Ureter (tissue), 1 donor: ENCODE measurements at places on chromosomes 4 and X. TPM values are rescaled to one million over a fixed set of nuclear protein-coding genes. Genes with fewer than 3 reads are reported as not detected.

FUNDC2 gene
- 78.4 TPM for total RNA-seq

DNA sequence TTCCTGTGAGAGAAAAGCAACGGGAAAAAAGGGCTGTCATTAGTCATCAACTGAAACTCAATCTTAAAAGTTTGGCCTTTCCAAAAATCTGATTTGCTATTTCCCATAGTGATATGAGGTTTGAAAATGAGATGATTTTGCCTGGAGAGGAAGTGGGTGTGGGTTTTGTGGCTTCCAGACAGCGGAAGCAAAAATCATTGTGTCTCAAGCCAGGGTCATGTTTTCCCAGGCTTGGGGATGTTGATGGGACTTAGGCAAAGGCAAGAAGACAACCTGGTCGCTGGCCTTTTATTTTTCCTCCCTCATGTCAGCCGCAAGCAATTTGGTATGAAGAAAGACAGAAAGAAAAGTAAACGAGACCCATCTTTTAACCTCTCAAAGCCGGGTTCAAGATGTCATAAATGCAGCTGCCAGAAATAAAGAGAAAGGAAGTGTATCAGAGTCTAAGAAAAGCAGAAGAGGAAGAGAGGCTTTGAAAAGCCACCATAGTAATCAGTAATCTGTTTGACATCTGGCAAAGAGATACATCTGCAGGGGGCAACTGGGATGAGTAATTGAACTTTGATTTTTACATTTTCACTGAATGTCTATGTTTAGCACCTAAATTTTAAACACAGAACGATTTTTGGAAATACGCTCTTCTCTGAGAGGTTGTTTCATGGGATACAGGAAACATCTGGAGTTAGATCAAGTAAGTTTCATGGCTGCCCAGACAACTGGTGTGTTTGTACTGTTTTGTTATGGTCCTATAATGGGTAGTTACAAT, 521.6 kb upstream of the SLIT2 start:
- DNase-seq, result no peak

DNA sequence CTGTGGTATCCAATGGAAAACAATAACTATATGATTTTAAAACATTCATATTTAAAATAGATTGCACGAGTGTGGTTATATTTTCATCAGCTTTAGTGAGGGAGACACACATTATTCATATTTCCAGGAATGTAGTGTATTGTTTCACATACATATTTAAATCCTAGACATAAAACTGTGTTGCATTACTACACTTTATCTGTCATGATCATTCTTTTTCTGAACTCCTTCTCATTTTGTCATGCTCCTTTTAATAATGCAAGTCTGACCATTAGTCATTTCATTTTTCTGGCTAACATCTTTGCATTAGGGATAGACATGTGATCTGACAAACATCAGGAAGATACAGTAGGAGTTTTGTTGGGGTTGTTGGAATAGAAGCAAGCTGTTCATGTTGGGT, 1382.7 kb downstream of the PCDH7 start:
- DNase-seq, result no peak

- DNase-seq, result no peak
Observed at GRCh38 chr4:104465201-104465600, 29.5 kb downstream of the CXXC4 start.

GRCh38 chr4:138889216-138889615, 126.4 kb upstream of the NOCT start:
- no peak for DNase-seq

DNA sequence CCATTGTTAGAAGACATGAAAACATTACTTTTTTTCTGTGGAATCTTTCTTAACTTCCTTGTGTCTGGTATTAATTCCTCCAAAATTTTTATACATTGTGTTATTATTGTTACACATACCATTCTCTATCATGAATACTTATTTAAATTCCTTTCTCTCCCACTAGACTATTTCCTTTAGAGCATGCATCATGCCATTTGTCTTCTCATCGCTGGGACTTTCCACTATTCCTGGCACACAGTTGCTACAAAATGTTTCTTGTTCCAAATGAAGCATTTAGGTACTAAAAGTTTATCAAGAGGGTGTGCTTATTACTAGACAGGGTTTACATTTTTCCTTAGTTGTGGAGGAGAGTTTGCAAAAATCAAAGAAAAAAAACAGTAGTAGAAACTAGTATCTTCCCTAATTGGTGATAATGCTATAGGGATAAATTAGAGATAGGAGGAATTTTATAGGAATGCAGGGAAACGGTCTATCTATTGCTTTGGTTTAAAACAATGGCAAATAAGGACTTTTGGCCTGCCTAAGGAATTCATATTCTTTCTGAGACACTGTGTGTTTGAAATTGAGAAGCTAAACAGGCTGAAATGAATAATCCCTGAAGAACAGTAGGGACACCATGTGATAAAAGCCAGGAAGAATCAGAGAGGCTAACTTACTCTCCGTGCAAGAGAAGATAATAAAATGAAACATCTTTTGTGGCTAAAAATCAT, 187.5 kb upstream of the TBC1D9 start:
- no peak for DNase-seq

HSPA4L gene
- total RNA-seq, result 5.6 TPM

SPARCL1 gene
- 400 TPM for total RNA-seq

- no peak for DNase-seq
Observed at GRCh38 chrX:39704590-39704989, 393.2 kb downstream of the BCOR start.

CT47B1 gene
- total RNA-seq, result not detected

- no peak for DNase-seq
Observed at GRCh38 chr4:157220371-157220881, at the start of gene GRIA2. Gene GRIA2 (plus strand): TSS chr4:157220728. CDS start chr4:157221043, 315 bp downstream.

AFM gene
- not detected for total RNA-seq

DNA sequence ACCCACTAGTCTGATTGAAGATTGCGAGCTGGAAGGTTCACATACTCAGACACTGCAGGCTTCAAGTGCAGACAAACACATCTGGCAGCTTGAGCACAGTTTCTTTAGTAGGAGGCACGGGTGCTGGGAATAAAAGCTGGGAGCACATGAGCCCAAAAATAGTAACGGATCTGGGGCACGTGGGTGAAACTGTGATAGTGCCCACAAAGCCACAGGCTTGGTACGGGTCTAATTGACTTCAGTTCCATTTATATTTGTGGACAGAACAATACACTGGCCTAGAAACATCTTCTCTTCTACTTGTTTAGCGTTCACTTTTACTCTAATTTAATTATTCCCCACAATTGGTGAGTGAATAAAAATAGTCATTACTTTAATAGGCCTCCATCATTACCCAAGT, 2370.7 kb downstream of the PCDH7 start:
- no peak for DNase-seq

GRCh38 chr4:73908965-73909364, 39.8 kb downstream of the CXCL1 start:
- no peak for DNase-seq

DNA sequence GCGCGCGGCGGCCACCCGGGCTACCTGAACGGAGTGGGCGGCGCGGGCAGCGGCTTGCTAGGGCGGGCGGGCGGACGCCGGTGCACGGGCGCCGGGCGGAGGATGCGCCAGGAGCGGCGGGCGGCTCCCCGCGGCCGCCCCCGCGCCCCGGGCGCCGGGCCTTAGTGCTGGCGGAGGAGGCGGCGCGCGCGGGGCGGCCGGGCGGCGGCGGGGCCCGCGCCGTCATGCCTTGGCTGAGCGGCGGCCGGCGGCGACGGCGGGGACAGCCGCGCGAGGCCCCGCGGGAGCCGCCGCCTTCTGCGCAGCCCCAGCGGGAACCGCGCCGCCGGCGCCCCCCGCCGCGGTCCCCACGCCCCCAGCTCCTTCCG, 48.2 kb downstream of the CLDN34 start:
- no peak for DNase-seq

SLC25A5 gene
- total RNA-seq, result 243 TPM

DNA sequence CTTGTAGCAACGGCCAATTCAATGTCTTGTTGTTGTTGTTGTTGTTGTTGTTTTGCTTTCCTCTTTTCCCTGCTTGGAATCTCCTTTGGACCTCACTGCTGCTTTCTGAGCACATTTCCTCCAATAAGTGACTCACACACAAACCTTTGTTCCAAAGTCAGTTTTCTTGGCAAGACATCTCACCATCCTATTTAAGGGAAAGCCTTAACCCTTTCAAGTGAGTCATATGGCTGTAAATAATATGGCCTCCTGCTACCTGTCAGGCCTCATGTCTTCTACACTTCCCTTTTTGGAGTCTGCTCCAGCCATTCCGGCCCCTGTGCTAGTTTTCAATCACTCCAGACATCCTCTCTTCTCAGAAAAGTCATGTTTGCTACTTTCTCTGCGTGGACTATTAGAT, 79.5 kb upstream of the MAGEB10 start:
- no peak for DNase-seq

- no peak for DNase-seq
Observed at GRCh38 chrX:85326234-85327059, 53.0 kb downstream of the POF1B start.

CSAG2 gene
- not detected for total RNA-seq

GRCh38 chr4:38279077-38279476, 318.9 kb downstream of the PTTG2 start:
- DNase-seq, result no peak

RASL11B gene
- total RNA-seq, result 14.5 TPM

DNA sequence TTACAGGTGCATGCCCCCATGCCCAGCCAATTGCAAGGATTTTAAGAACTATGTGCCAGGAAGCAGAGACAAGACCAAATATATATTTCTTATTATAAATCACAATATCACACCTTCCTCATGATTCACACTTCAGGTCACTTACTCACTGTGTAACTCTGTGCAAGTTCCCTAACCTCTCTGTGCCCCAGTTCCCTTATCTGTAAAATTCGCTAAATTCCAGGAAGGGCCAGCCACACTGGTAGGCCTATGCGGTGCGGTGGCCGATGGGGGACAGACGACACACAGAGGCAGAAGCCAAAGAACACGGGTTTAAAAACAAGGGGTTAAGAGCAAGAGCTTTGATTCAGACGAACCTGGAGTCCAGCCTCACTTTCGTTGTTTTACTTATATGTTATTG, 2.8 kb downstream of the TRIM2 start:
- no peak for DNase-seq

DNA sequence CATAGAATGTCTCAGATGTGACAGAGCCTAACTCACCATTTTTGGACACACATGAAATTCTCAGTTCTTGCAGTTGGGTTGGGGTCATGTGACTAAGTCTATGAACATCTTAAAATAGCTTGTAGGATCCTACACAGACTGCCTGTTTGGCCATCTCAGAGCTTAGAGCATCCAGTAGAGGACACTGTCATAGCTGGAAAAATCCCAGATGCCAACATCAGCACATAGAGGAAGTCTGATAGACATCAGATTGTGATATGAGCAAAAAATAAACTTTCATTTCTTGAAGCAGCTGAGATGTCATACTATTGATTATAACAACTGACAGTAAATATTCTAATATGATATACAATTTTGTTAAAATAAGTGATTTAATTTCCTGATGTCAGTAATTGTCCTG, 207.1 kb downstream of the TRAM1L1 start:
- no peak for DNase-seq

MXD4 gene
- 34.5 TPM for total RNA-seq

GPR50 gene
- total RNA-seq, result not detected

GRCh38 chr4:112083587-112084347, 61.5 kb upstream of the FAM241A start:
- no peak for DNase-seq

DNA sequence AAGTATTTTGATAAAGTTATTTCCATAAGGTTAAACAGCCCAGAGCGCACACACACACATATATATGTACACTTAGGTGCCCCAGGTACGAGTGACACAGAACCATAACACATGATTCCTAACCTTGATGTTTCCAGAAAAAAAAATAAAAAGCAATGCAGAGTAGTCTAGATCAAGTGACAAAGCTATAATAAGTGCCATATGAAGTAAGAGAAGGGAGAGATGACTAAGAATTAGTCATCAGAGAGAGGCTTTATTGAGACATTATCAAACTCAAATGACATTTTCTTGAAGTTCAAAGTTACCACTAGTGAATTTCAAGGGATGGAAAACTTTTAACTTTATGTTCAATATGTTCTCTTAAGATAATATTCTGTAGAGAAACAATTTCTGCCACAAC, 215.0 kb downstream of the HTR2C start:
- DNase-seq, result no peak

PPEF2 gene
- total RNA-seq, result not detected

CTBP1 gene
- total RNA-seq, result 171 TPM

GRCh38 chr4:8612646-8613045, 20.1 kb downstream of the CPZ start:
- DNase-seq, result no peak

DNA sequence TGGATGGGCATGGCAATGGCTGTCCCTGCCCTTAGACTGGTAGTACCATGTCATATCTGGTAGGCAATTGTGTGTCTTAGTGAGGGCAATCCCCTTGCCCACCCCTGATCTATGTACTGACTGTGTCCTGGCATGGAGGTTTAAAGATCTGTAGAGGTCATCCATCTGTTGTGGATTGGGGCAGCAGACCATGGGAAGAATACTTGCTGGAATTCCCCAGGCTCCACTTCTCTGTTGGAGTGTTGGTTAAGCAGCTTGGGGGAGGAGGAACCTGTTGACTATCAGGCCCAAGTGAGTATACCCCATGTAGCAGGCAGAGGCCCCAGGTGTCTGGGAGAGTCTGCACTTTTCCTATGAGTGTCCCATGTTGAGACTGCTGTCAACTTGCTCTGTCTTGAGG, 246.7 kb upstream of the DIPK2B start:
- DNase-seq, result no peak

DNA sequence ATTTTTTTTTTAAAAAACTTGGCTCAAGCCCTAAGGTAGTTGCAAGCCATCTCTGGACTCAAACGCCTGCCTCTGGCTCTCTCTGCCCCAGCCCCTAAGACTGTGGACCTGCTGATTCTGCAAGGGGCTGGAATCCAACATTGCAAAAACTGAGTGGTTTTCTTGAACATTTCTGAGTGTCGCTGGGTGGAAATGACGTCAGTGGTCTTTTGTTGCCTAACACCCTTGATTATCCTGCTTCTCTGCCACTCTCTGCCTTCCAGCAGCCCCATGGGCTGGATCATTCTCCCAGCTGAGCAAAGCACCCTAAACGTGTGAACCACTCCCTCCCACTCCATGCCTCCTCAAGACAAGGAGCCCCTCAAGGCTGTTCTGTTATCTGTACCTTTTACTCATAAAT, 16.6 kb downstream of the BST1 start:
- DNase-seq, result no peak

- DNase-seq, result no peak
Observed at GRCh38 chr4:621296-622070, 3.9 kb upstream of the PDE6B start.

- DNase-seq, result peak; percentile 75
Observed at GRCh38 chr4:2934077-2934812, 29.0 kb downstream of the NOP14 start.

- no peak for DNase-seq
Observed at GRCh38 chr4:124390861-124391260, 321.7 kb downstream of the ANKRD50 start.

DNA sequence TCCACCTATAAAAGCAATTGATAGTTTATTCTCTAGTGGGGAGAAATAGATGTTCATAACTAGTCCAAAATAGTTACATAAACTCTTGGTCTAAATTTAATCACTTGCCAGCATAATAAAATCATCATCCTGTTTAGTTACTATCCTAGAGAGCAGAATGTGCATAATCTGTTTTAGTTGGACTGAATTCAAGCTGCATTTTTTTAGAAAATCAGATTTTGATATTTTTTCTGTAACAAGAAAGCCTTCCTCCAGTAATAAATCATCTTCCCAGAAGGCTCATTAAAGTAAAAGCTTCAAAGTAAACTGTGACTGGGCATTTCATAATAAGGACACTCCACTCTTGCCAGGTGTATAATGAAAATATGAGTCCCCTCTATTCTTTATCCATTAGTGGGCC, 453.1 kb downstream of the TRAM1L1 start:
- no peak for DNase-seq
